Endothelial cell (in vitro differentiated cells): ENCODE measurements at places on chromosomes 13 and 19. TPM values are rescaled to one million over a fixed set of nuclear protein-coding genes. Genes with fewer than 3 reads are reported as not detected.
A peak's percentile ranks its signal among the peaks of the same experiment; 100 is the strongest.

DNA sequence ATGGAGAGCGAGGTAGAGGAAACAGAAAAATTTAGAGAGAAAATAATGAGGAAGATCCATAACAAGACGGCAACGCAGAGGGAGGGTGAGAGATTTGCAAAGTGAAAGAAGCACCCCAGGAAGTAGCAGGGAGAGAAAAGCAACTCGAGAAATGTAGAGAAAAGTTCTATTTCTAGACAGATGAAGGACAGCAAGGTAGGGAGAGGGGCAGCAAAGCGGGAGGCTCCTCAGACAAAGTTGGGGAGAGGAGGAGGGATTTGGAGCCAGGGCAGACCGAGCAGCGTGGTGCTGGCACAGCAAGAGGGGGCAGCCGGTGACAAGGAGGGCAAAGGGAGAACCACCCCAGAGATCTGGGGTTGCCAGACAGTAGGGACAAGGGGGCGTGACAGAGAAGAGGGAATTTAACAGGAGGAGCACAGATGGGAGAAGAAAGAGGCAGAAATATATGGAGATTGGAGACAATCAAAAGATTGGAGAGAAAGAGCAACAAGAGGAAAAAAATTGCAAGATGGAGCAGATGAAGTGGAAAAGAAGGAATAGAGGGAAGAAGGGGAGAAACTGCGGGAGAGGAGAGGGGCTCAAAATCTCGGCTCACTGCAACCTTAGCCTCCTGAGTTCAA lies 989 bp downstream of the ZNF766 start:
- DNase-seq, result peak; percentile 5

GRCh38 chr19:4260613-4261191 lies 13.8 kb downstream of the YJU2 start:
- DNase-seq, result no peak

The MAST1 gene
- total RNA-seq, result 4.1 TPM

- peak; percentile 26 for DNase-seq
Measured at GRCh38 chr19:35143231-35143715, at the start of gene FXYD7. TSS of gene FXYD7 (plus strand) at chr19:35143255. CDS start at chr19:35143334, 79 bp downstream.

DNA sequence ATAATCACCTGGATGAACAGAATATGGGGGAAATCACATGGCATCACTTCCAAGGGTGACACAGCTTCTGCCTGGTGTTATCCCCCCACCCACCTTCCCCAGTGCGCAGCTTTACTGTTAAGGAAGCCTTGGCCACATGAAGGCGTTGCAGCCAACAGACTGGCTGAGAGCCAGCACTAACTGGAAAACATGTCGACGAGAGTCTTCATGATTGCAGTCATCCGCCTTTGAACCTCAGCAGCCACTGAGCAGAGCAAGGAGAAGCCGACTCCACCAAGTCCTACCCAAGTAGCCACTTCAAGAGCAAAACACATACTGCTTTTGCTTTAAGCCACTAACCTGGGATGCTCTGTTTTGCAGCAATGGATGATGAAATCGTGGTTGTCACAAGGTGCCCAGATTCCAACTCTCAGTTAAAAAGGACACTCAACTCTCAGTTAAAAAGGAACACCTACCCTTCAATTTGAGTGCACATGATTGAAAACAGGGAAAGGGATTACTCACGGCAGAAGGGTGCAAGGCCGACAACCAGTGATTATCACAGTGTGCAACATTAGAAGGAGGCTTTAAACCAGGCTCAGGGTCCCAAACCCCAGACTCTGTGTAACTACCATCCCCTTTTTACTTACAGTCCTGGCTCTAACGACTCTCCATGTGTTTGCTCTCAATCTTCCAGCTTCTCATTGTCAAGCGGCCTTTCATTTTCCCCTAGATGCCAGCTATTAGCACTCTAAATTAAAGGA lies 149.1 kb downstream of the KLF12 start:
- no peak for DNase-seq

- no peak for DNase-seq
Measured at GRCh38 chr13:37194428-37194861, 89.0 kb upstream of the CSNK1A1L start.

- DNase-seq, result no peak
Measured at GRCh38 chr13:77300176-77301037, 26.5 kb downstream of the MYCBP2 start.

DNA sequence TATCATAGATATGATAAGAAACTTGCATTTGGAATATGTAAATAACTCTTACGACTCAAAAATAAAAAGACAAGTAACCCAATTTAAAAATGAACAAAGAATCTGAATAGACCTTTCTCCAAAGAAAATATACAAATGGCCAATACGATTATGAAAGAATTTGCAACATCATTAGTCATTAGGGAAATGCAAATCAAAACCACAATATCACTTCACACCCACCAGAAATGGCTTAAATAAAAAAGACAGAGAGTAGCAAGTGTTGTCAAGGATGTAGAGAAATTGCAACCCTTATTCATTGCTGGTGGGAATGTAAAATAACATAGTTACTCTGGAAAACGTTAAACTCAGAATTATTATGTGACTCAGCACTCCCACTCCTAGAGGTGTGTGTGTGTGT lies 226.6 kb upstream of the MAB21L1 start:
- no peak for DNase-seq

- no peak for DNase-seq
Measured at GRCh38 chr13:59340151-59340550, 823.6 kb downstream of the DIAPH3 start.

DNA sequence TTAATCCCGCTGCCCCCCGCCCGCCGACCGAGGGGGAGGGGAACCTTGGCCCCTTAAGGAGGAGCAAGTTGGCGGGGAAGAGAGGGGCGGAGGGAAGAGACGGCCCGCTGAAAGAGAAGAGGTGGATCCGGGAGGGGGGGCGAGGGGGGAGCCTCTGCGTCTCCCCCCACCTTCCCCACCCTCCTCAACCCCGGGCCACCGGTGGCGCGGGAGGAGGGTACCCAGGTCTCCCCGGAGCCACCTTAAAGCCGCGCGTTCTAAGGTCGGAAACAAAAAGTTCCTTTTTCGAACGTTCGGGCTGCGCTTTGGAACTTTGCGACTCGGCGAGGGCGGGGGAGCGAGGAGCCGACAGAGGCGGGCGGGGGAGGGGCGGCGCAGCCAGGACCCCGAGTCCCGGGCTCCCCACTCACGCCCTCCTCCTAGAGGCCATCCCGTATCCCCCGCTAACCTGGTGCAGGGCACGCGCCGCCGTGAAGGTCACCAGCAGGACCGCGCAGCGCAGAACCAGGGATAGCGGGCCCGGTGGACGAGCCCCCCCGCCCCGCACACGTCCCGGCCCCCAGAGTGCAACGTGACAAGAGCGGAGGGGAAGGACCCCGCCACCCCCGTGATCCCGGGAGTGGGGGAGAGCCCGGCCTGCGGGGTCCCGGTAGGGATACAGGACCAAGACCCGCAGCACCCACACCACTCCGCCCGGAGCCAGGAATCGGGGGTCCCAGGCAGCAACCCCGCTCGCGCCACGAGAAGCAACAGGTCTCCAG lies 659 bp downstream of the ERF start:
- peak; percentile 76 for DNase-seq

- no peak for DNase-seq
Measured at GRCh38 chr13:89982407-89983095, 1364.9 kb upstream of the MIR17HG start.

- DNase-seq, result no peak
Measured at GRCh38 chr19:54558339-54558738, 15.3 kb upstream of the LILRA2 start.

DNA sequence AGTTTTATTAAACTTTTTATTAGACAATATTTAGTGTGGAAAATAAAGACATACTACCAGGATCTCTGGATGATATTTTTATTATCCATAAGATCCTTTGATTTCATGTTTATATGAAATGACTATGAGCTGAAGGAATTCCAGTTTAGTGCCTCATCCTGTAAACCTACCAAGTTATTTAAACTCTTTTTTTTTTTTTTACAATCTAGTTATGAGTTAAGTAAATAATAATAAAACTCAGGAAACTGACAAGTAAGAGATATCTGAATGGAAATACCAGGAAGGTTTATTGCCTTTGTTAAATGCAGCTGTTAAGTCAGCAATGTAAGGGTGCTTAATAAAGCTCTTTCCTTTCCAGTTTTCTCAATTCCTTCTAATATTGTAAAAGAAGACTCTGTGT lies 53.9 kb downstream of the RXFP2 start:
- DNase-seq, result no peak

- DNase-seq, result no peak
Measured at GRCh38 chr13:22812793-22813192, 368.0 kb upstream of the SGCG start.

DNA sequence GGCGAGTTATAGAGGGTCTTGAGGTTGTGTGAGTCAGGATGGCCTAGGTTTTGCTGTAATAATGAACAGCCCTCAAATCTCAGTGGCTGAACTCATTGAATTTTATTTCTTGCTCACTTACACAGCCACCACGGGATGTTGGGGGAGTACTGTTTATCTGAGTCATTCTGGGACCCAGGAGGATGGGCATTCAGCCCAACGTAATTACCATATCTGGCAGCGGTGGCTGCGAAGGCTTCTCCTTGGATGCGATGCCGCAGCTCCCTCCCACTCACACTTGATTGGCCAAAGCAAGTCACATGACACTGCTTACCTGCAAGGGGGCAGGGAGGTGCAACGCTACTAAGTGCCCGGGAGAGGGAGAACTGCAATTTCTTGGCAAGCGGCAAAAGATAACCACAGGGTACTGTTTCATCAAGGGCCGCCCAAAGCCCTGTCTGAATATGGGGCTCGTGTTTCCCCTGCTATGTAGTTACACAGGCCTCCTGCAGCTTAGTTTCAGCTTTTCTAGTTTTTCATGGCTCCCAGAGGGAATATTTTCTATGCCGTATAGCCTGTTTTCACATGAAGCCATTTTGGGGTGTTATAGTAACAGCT lies 19.9 kb downstream of the ZSWIM9 start:
- DNase-seq, result peak; percentile 42

The SIAH3 gene
- total RNA-seq, result 0.08 TPM

DNA sequence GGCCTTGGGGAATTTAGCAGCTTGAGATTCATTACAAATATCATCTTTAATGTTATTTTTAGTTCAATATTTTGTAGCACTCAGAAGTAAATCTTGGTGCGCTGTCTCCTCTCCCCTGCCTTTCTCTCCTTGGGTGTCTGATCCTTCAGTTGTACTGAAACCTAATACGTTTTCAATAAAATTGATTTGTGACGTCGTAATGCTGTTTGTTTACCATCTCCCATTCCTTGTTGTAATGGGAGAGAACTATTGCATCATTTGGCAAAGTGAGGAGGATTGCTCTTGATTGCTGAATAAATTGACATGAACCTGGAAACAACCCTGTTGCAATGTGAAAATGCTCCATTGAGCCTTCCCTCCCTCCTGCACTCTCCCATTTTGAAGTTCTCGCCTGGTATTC lies 43.2 kb upstream of the TSHZ3 start:
- DNase-seq, result no peak

The LYL1 gene
- total RNA-seq, result 68.6 TPM

DNA sequence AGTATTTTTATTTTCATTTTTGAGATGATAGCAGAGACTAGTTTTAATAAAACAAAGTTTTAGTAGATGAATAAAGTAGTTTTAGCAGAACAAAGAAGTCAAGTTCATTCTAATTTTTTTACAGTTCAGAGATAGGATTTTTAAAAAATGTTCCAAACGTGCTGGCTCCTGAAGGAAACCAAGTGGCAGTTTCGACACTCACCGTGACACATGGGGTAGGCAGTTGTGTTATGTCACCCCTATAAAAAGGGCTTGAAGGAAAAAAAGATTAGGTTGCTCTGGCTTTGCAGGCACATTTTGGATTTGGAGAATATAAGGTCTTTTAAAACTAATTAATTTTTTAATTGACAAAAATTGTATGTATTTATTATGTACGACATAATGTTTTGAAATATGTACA lies 305.2 kb downstream of the NDFIP2 start:
- DNase-seq, result no peak

DNA sequence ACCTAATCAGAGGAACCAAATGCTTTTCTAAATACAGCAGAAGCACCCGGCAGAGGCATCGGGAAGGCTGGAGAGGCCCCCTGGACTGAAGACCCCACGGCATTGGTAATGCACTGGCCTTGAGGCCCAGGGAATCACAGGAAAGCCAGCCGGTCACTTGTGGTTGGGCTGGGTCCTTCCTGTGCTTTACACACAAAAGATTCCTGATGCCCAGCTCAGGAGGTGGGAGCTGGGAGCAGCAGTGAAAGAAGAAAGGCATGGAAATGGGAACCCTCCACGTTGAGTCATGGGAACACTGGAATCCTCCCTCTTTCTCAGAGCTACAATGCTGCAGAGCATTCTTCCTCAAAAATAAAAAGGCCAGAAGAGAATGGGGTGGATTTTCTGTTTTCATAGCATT lies 126.4 kb downstream of the TNFRSF19 start:
- no peak for DNase-seq

The FLT3 gene
- not detected for total RNA-seq

GRCh38 chr13:77028202-77028601 lies 1.2 kb upstream of the FBXL3 start:
- DNase-seq, result no peak

GRCh38 chr13:70534466-70534865 lies 426.2 kb upstream of the KLHL1 start:
- DNase-seq, result no peak

GRCh38 chr13:58587183-58587582 lies 955.6 kb downstream of the PCDH17 start:
- DNase-seq, result no peak

- DNase-seq, result no peak
Measured at GRCh38 chr13:96904232-96904631, 90.0 kb downstream of the OXGR1 start.

DNA sequence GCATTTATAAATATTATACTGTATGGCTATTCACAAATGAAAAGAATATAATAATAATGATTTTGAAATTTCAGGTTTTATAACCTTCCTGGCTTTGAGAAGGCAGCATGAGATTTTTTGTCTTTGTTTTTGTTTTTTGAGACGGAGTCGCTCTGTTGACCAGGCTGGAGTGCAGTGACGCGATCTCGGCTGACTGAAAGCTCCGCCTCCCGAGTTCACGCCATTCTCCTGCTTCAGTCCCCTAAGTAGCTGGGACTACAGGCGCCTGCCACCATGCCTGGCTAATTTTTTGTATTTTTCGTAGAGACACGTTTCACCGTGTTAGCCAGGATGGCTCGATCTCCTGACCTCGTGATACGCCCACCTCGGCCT lies 64.1 kb downstream of the ZNF429 start:
- DNase-seq, result no peak

GRCh38 chr19:16379521-16380313 lies 55.1 kb downstream of the KLF2 start:
- no peak for DNase-seq

DNA sequence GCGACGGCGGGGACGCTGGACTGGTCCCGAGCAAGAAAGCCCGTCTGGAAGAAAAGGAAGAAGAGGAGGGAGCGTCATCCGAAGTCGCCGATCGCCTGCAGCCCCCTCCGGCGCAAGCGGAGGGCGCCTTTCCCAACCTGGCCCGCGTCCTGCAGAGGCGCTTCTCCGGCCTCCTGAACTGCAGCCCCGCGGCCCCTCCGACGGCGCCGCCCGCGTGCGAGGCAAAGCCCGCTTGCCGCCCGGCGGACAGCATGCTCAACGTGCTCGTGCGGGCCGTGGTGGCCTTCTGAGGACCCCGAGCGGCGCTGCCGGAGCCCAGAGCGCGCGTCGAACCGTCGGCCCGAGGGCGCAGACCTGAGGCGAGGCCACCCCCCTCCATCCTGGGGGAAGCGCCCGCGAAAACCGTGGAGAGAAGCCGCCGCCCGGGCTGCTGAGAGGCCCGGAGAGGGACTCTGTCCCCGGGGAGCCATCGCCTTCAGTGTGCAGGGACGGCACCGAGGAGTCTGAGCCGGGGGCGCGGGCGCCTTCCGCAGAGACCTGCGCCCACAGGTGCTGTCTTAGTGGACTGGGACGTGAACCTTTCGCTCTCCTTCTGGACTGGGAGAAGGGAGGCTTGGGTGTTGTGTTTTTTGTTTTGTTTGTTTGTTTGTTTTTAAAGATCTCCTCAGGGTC lies 3.5 kb downstream of the IER2 start:
- DNase-seq, result peak; percentile 49
